Activated naive CD8-positive, alpha-beta T cell treated with anti-CD3 and anti-CD28 coated beads, Interleukin-2, amount 50 U/mL, for 16 hours (primary cell): ENCODE measurements at places on chromosomes 4 and X.

- DNase-seq, result no peak
Observed at GRCh38 chr4:100294356-100294755, 104.1 kb upstream of the DDIT4L start.

DNA sequence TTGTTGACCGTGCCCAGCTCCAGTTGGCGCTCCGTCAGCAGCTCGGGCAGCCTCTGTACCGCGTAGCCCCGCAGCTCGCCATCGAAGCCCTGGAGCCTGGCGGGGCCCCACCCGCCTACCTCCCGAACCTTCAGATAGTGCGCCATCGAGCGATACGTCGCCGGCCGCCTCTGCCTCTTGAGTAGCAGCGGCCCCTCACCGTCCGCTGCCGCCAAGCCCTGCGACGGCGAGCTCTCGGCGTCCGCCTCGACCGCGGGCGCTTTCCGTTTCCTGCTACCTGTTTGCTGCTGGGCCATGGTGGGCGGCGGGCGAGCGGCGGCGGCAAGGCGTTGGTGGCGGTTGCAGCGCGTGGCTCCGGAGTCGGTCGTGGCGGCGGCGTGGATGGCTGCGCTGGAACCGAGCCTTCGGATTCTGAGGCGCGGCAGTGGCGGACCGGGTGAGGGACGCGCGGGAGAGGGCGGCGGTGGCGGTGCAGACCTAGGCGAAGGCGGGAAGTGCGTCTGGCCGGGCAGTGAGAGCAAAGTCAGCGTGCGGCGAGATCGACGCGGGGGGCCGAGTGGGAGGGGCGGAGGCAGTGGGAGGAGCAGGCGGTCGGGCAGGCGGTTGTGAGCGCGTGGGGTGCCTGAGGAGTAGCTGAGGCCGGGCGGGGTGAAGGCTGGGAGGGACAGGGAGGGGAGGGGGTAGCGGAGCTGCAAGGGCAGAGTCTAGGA is at the start of gene DCAF12L1:
TSS of gene DCAF12L1 (minus strand) at position 502 of the 710 bp plus-strand sequence. CDS start at position 296, 206 bp downstream.
- no peak for DNase-seq

GRCh38 chrX:113522814-113523213 is 682.2 kb upstream of the AMOT start:
- no peak for DNase-seq

GRCh38 chr4:139242511-139243051 is 37.4 kb downstream of the MGARP start:
- no peak for DNase-seq

- DNase-seq, result no peak
Observed at GRCh38 chrX:130770615-130771014, 132.4 kb downstream of the ENOX2 start.

DNA sequence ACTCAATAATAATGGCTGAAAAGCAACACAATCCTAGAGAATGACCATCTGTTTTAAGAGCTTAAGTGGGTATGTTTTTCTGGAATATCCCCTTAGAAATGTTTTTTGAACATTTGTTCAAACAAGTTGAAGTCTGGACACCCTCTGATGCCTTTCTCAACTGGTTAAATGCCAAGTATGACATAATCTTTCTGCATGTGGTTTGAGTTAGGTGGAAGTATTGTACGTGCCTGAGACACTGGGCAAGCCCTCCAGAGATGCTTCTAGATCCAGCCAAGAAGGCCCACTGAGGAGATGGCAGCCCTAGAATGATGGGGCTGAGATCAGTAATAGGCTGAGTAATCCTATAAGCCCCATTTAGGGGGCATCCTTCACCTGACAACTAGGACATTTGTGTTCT is 493.1 kb downstream of the MAGEE1 start:
- no peak for DNase-seq

- no peak for DNase-seq
Observed at GRCh38 chr4:38819569-38819968, 15.0 kb upstream of the TLR1 start.

- no peak for DNase-seq
Observed at GRCh38 chr4:81601358-81601694, 129.6 kb upstream of the RASGEF1B start.

- no peak for DNase-seq
Observed at GRCh38 chr4:189974056-189974455, 33.4 kb downstream of the FRG1 start.

DNA sequence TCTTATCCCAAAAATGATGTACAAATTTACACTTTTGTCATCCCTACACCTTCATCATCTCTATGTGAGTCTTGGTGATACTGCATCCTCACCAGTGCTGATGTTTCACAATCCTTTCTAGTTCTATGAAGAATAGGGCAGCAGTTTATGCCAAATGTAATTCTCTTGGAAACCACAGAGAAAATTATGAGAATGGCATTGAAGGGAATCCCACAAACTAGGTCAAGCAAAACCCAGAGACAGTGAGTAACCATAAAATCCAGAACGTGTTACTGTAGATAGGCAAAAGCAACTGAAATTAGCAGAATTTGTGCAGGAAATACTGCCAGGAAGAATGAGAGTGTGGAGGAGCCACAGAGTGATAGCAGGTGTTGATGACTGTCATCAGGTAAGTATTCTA is 24.5 kb downstream of the IL15 start:
- DNase-seq, result no peak

DNA sequence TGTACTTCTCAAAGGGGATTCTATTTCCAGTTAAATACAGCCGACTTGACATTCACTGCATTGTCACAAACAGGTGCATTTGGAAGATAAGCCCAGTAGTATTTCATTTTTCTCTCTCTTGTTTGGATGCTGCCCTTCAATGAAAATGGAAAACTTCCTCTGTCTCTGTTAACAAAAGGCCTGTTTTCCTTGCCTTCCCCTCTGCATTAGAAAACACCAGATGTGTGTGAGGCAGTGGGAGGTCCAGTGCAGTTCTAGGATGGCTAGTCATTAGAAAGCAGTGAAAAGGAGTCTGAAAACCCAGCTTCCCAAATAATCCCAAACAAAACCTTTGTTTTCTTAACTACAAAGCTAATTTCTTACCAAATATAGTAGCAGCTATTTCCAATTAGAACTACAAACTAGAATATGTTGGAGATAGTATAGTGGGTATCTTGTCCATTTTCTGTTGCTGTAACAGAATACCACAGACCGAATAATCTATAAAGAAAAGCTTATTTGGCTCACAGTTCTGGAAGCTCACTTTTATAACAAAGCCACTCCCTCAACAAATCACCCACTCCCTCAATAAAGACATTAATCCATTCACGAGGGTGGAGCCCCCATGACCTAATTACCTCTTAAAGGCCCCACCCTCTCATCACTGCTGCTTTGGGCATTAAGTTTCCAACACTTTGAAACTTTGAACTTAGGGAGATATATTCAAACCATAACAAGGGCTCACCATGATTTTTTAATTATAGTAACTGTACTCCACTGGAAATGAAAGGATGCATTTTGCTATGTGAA is 452.1 kb upstream of the RPS6KA3 start:
- DNase-seq, result no peak

DNA sequence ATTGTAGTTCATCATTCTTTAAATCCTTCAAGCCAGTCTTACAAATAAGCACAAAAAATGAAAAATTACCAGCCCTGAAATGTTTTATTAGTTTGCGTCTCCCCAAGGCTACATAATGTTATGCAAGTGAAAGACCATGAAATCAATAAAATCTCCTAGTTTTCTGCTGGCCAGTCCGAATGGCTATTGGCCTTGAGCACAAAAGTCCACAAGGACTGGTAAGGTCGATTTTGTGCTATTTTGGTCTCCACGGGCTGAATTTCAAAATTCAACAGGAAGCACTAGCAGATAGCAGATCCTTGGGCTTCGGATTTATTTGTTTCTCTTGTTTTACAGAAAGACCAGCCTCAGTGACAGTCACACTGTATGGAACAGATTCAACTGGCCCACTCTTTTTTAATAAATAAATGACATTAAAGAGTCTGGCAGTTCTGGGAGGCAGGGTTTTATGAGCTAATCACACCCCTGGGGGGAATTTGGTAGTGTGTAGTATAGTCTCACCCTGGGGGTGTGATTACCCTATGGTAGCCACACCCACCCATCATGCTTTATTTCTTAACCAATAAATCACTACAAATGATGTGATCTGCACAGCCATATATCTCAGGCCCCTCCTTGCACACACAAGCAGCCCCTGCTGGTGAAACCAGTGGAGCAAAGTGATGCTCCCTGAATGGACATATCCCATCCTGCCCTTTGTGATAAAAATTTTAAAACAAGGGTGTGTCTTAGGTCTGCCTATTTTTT is 51.1 kb upstream of the TMEM33 start:
- DNase-seq, result no peak
